IPS DF 6.9 (cell line): ENCODE measurements at places on chromosomes 2 and 18.

DNA sequence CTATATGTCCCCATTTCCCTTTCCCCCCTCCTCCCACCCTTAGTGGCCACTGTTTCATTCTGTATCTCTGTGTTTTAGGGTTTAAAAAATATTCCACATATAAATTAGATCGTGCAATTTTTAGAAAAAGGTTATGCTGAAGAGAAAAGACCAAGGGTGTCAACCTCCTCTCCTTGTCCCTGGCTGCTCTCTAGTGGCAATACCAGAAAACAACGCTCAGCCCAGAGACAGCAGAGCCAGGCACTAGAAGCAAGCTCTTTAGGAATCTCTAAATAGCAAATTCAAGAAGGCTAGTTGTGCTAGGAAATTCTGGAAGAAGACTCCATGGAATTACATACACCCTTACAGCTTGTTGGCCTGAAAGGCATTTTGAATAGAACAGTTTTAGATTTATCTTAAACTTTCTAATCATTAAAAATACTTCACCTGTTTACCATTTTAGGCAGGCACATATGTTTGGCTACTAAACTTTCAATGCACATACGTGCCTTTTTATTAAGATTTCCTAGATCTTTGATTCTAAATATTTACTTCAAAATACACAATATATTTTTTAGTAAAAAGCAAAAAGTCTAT is 35.1 kb upstream of the RASGRP3 start:
- DNase-seq = peak; percentile 20

GRCh38 chr2:68088940-68089339 is 26.1 kb upstream of the C1D start:
- DNase-seq = no peak

- no peak for DNase-seq
These were observed 67.9 kb downstream of the EIPR1 start for GRCh38 chr2:3309496-3310355.

DNA sequence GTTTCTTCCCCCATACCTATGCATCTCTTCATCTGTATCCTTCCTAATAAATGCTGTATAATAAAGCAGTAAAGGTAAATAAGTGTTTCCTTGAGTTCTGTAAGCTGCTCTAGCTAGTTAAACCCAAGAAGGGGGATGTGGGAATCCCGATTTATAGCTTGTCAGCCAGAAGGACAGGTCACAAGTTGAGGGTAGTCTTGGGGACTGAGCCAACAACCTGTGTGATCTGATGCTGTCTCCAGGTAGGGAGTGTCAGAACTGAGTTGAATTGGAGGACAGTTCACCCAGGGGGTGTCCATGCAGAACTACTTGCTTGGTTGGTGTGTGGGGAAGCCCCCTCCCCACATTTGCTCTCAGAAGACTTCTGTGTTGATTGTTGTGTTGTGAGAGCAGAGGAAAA is 112.4 kb downstream of the LDLRAD4 start:
- no peak for DNase-seq

GRCh38 chr2:181052523-181052891 is 72.1 kb downstream of the UBE2E3 start:
- no peak for DNase-seq

GRCh38 chr2:2331881-2332280 is 806 bp upstream of the MYT1L start:
- DNase-seq = peak; percentile 35

GRCh38 chr2:181774685-181775084 is 94.4 kb upstream of the NEUROD1 start:
- no peak for DNase-seq

GRCh38 chr18:69215161-69215560 is 185.5 kb upstream of the DOK6 start:
- no peak for DNase-seq

GRCh38 chr2:235608200-235608887 is 114.5 kb downstream of the AGAP1 start:
- DNase-seq = no peak

- DNase-seq = no peak
These were observed 38.8 kb downstream of the DNER start for GRCh38 chr2:229675569-229675968.

GRCh38 chr2:84052043-84052442 is 407.0 kb downstream of the SUCLG1 start:
- no peak for DNase-seq

GRCh38 chr2:192026825-192027120 is 168.0 kb downstream of the TMEFF2 start:
- no peak for DNase-seq

GRCh38 chr2:122851972-122852531 is 1096.6 kb downstream of the TSN start:
- no peak for DNase-seq

DNA sequence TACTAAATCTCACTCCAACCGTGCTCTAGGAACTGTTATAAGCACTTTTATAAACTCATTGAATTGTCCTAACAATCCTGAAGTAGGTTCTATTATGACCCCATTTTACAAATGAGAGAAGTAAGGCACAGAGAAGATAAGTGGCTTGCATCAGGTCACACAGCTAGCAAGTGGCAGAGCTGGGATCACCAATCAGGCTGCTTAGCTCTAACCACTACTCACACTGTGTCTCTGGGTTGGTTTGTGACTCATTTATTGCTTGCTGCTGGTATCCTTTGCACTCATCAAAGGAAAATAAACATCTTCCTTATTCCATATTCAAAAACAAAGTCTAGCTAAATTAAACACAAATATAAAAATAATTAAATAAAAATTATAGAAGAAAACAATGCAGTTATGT is 42.5 kb upstream of the IL1R2 start:
- no peak for DNase-seq

DNA sequence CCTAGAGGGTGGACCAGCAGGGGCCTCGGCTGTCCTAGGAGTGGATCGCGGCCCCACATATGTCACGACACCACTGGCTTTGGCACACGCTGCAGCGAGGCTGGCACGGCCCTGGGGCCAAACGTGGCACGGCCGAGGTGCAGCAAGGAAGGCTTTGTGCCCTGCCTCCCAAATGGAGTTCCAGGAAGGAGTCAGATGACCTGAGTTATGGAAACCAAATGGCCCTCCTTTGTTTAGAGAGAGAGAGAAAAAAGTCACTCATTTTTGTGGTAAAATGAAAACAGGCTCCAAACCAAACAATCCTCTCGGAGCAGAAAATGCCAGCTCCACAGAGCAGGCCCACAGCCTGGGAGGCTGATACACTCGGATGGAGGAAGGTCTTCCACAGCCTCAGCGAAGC is 105.6 kb downstream of the ANTXR1 start:
- DNase-seq = no peak

GRCh38 chr18:75262511-75262910 is 51.9 kb downstream of the TSHZ1 start:
- no peak for DNase-seq

GRCh38 chr2:235215248-235215647 is 263.4 kb downstream of the SH3BP4 start:
- no peak for DNase-seq

DNA sequence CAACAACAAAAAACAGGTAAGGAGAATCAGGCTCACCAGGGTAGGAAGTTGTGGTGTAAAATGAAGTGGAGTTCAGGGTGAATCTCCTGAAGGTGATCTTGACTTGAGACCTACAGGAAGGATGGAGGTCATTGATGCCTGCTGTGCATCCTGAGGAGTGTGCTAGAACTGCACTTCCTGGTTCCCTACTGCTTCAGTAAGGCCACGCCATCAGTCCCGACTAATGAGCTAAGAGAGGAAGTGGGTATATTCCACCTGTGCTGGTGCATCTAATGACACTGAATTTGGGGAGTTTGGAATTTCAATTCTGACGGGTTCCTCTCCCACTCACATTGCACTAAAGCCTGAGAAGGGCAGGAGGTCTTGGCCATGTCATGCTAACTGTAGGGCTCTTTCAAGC is 349.3 kb upstream of the SLC14A2 start:
- DNase-seq = no peak

- DNase-seq = no peak
These were observed at the start of gene SLC38A11 for GRCh38 chr2:164954954-164955701. TSS of gene SLC38A11 (minus strand) at chr2:164955525. CDS start at chr2:164955247, 278 bp downstream.

DNA sequence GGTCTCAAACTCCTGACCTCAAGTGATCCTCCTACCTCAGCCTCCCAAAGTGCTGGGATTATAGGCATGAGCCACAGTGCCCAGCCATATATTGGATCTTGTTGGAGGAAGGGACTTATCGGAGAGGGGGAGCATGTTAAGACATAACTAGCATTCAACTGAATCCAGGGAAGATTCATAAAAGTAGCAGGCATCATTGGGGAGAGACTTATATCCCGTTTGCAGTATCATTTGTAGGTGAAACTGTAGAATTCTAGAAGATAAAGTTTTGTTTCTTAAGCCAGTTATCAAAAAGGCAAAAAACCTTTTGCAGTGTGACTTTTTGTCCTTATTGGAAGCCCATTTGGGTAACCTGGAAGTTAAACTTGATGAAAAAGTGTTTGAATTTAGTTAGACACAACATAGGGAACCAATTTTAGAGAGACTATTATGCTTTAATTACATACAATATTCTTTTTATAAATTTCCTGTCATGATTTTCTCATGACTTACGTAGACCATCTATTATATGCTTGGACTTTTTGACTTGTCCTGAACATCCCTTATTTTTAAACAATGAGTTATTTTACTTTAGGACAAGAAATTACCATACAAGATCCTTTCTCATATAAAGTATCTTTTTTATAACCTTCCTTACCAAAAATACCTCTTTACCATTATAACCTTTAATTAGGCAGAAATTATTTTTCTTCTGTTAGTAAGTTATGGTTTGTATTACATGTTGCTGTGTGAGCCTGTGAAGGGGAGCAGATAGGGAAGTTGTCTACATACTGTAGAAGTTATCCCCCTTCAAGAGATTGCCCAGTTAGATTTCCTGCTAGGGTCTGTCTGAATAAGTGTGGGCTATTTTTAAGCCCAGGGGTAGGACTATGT is 20.3 kb downstream of the RAB3GAP1 start:
- DNase-seq = no peak

- DNase-seq = no peak
These were observed 201.8 kb downstream of the GBX2 start for GRCh38 chr2:235966396-235966795.

DNA sequence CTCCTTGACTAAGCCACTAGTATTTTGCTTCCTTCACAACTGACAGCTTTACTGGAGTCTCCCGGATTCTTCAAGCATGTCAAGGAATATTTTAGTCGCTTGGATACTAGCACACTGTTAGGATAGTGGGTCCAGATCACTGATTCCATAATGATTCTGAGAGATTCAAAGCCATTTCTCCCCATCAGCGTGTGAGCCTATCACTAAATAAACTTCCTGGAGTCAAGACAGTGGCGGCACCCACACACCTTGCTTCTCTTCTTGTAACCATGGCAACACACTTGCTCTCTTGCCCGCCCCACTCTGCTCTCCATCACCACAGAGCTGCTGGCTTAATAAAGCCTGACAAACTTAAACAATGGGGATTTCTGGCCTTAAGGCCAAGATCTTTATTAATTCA is 245.1 kb downstream of the LRRTM1 start:
- DNase-seq = no peak

DNA sequence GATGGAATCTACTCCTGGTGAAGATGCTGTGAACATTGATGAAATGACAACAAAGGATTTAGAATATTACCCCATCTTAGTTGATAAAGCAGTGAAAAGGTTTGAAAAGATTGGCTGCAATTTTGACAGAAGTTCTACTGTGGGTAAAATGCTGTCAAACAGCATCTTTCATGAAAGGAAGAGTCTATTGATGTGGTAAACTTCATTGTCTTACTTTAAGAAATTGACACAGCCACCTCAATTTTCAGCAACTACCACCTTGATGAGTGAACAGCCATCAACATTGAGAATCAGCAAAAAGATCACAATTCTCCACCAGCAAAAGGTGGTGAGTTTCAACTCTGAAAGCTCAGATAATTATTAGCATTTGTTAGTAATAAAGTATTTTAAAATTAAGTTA is 310.3 kb upstream of the RBMS1 start:
- DNase-seq = no peak

DNA sequence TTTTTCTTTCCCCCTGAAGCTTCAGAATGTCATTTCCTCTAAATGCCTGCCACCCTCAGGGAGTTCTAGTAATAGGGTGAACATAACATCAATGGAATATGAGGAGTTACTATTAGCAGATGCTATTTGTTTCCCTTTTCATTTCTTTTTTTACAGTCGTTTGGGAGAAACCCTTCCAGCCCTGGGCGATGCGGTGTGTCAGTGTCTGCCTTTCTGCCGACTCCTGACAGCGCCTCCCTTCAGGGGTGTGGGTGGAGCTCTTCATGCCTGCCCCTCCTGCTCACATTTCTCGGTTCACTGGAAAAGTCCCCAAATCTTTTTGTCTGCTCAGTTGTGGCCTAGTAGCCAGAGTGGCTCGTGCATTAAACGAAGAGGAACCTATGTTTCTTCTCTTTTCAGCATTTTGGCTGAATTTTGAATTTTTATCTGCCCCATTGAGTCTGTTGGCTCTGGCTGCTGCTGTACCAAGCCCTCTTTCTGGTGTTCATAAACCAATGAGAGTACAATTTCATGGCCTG is 72.3 kb downstream of the FMNL2 start:
- no peak for DNase-seq

DNA sequence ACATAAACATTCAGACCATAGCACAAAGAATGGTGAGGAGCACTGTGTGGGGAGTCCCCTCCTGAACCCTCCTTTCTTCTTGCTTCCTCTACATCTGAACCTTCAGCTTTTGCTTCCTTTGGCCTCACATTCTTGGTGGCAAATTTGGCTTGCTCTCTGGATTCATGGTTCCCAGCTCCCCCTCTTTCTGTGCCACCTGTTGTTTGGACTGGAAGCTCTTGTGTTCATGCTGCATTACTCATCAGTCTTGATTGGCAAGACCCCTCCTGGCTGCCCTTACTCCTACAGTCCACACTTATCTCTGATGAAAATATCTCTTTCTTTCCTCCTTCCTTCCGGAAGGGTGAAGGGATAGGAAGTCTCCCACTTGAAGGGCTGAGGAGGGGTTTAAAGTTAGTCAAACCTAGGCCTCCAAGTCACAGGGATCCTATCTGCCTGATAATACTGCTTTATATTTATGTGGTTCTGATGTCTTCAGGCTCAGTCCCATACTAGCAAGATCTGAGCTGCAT is 70.0 kb downstream of the MYO3B start:
- no peak for DNase-seq

- DNase-seq = no peak
These were observed 97.6 kb upstream of the SEC11C start for GRCh38 chr18:59041819-59042815.

- DNase-seq = no peak
These were observed 83.2 kb upstream of the RND3 start for GRCh38 chr2:150570712-150571111.

DNA sequence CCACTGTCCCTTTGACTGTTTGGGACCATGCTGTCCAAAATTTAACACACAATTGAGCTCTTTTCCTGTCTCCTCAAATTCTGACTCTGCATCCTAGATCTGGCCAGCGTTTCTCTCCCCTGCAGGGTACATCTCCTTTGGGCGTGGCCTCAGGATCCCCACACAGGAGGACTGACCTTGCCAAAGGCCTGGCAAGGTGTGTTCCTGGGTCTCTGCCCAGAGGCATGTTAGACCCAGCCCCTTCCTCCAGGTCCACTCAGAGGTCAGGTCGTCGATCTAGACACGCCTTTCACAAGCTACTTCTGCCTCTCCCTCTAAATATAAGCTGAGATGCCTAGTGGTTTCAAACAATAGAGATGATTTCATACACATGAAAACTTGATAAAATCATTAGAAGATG is 45.4 kb upstream of the SMIM21 start:
- DNase-seq = no peak
